Cardiac fibroblast (primary cell): ENCODE measurements at places on chromosomes 4 and X.

GRCh38 chr4:48722509-48723446 is 57.3 kb downstream of the FRYL start:
- peak; percentile 69 for DNase-seq

DNA sequence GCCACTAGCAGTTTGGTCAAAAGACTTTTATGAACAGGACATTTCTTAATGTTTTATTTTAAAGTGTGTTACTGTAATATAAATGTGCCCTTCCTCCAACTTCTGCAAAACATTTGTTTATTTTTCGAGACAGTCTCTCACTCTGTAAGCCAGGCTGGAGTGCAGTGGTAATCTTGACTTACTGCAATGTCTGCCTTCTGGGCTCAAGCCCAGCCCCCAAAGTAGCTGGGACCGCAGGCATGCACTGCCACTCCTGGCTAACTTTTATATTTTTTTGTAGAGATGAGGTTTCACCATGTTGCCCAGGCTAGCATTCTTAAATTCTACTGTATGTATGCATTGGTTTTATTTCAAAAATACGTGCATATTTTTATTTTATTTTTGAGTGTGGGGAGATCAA is 1201.9 kb downstream of the STIM2 start:
- no peak for DNase-seq

- no peak for DNase-seq
Measured at GRCh38 chr4:17309567-17310268, 202.2 kb downstream of the QDPR start.

- no peak for DNase-seq
Measured at GRCh38 chr4:40630335-40631021, 814 bp upstream of the RBM47 start.

DNA sequence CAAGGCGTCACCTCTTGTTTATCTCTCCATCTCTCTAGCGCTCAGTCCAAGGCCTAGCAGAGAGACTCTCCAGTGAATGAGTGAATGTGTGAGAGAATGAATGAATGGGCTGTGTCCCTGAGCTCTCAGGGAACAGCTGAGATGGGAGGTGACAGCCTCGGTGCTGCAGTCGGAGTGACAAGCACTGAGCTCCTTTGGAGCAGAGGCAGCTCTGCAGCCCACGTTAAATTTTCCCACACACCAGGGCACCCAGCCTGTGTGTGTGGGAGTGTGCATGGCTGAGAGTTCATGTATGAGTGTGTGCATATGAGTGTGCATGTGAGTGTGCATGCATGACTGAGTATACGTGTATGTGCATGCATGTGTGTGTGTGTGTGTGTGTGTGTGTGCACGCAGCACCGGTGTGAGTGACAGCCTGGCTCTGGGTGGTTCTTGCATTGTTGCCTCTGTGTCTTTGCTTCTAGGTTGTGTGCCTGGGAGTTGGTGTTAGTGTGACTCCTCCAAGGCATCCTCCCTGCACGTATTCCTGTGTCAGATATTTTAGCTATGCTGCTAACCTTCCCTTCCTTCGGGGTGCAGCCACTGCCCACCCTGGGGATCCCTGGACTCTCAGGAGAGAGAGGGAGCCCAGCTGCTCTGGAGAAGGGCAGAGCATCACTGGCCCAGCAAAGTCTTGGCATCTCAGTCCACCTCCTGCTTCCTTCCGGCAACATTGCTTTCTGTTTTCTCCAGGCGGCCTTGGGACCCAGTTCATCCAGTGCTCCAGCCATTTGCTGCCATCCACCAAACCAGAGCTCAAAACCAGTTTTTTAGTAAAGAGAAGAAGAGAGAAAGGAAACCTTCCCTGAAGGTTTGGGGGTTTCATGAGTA is 98.6 kb downstream of the PPP2R2C start:
- no peak for DNase-seq

GRCh38 chr4:147173797-147174432 is 228.3 kb upstream of the TTC29 start:
- peak; percentile 31 for DNase-seq

DNA sequence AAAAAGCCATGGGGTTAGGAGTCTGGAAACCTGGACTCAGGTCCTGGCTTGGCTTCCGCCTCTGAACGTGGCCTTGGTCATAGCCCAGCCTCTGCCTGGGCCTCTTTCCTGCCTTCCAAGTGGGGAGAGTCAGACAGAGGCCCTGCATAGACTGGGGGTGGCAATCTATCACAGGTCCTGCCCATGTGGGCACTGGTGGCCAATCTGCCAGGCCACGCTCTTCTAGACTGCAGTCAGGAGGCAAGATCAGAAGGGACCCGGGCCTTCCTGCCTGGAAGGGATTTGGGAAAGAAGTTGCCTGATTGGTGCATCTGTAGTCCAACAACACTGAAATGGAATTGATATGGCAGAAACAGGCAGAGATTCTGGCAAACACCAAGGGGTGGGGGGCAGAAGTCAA is 46.1 kb downstream of the CNGA2 start:
- DNase-seq, result no peak

DNA sequence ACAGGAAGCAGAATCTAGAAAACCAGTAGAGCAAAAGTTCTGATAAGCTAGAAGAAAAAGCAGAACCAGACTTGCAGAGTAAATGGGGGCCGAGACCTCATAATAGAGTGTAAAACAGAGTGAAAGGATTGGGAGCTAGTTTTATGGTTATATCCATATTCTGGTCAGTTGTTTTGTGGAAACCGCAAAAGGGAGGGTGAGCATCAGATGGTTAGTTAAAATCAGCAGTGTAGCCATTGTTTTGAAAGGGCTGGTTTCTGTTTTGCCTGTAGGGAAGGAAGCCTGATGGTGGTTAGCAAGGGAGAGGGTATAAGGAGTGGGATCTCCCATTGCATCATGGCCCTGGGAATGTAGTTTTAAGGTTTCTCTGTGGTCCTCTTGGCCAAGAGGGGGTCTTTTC is 17.2 kb upstream of the CCNI start:
- DNase-seq, result peak; percentile 46

GRCh38 chrX:39948582-39948981 is 149.2 kb downstream of the BCOR start:
- DNase-seq, result no peak

DNA sequence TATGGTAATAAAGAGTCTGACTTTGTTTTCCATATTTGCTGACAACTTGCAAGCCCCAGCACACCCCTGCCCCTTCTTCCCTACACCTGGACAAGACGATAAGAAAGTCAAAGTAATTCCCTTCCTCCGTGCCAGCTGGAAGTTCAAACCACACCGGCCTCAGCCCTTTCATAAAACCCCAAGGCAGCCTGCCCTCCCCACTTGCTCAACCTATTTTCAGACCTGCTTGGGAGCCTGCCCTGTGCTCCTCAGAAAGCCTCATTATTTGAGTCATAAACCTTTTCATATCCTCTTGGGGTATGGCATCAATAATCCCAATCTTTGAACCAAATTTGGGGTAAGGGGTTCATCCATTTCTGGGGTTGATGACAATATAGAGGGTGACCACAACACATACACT is 29.5 kb downstream of the NIPAL1 start:
- no peak for DNase-seq

DNA sequence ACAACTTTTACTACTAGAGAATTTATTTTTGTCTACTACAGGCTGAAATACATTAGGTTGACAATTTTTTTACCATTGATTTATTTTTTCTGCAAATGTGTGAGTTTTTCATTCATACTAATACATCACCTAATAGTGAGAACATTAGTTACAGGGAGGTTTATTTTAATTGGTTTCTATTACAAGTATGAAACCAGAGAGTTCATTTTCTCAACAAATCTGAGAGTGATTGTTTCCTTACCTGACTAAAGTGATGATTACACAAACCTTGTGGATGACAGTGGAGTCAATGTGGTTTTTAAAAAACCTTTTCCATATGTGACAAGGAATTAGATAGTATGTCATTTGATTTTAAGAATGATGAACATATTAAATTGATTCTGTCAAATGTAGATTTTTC is 227.4 kb downstream of the PALLD start:
- DNase-seq, result no peak

- peak; percentile 14 for DNase-seq
Measured at GRCh38 chr4:110195561-110196205, 2.7 kb downstream of the ELOVL6 start.

DNA sequence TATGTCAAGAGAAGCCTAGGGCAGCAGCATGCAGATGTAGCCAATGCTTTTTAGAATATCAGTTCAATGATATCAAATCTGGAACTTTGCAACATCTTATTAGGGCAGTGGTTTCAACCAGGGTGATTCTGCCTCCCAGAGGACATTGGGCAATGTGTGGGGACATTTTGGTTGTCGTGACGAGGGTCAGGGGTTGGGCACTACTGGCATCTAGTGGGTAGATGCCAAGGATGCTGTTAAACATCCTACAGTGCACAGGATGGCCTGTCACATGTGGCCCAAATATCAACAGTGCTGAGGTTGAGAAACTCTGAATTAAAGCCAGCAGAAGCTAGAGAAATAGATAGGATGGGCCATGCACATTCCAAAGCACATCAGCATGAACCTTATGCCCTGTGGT is 152.3 kb downstream of the AMELX start:
- DNase-seq, result no peak

- no peak for DNase-seq
Measured at GRCh38 chrX:141185366-141185765, 8.4 kb upstream of the LDOC1 start.

DNA sequence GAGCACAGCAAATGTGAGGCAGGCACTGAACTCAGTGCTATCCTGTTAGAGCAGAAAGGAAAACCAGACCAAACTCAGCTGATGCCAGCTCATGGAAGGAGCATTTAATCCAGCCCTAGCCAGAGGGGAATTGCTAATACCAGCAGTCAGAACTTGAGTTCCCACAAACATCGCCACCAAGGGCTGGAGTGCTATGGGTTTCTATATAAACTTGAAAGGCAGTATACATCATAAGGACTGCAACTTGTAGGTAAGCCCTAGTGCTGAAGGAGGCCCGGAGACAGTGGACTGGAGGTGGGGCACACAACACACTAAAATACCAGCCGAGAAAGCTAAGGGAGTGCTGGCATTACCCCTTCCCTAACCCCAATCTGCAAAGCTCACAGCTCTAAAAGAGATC is 440.2 kb downstream of the PRR32 start:
- no peak for DNase-seq

- no peak for DNase-seq
Measured at GRCh38 chr4:77040854-77041725, 34.7 kb downstream of the CCNI start.

DNA sequence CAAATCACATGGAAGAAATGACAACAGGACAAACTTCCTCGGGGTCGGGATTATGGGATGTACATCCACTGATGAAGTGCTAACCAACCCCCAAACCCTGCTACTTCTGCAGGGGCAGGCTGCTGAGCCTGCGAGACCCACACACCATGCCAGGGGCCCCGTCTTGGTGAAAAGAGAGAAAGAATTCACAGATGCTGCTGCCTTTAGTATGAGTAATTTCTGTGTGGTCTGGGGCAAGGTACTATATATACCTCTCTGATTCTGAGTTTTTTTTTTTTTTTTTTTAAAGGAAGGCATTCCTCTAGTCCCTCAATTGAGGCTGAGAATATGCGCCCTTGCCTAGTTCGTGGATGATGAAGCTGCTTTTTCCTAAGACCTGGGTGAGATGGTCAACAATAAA is 24.8 kb downstream of the PDHA1 start:
- no peak for DNase-seq

DNA sequence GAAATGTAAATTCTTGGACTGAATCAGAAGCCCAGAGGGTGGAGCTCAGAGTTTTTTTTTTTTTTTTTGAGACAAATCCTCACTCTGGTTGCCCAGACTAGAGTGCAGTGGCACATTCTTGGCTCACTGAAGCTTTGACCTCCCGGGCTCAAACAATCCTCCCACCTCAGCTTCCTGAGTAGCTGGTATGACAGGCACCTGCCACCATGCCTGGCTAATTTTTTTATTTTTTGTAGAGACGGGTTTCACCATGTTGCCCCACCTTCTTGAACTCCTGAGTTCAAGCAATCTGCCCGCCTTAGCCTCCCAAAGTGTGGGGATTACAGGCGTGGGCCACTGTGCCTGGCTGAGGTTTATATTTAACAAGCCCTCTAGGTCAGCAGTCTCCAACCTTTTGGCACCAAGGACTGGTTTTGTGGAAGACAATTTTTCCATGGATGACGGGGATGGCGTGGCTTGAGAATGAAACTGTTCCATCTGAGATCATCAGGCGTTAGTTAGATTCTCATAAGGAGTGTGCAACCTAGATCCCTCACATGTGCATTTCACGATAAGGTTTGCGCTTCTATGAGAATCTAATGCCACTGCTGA is 76.7 kb downstream of the FHIP1A start:
- no peak for DNase-seq

DNA sequence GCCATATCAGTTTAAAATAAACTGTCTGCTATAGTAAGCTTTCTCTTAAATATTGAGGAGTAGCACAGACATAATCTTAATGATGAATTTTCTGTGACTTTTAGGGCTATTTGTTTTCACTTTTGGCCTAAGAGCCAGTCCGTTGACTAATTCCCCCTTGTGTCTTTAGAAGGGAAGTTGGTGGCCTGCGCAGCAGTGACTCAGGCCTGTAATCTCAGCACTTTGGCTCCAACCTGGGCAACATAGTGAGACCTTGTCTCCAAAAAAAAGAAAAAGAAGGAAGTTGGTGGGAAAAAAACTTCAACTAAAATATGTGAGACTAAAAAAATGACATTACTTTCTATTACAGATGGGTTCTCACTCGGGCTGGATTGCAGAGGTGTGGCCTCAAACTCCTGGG is 3.4 kb downstream of the NCAPG start:
- DNase-seq, result peak; percentile 82

DNA sequence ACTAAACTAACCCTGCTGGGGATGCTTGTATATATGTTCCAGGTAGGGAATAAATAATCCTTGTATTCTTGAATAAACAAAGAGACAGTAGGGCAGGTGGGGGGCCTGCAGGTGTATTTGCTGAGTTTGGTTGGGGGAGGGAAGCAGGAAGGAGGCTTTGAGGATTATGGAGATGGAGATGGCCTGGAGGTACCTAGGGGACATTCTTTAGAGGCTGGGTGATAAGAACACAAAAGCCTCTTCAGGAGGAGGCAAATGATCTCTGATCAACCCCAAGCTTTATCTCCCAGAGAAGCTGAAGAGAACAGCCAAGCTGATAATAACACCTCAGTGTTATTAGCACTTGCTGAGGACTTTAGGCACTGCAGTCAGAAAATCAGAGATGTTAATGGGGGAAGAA is 187.7 kb downstream of the MGST2 start:
- no peak for DNase-seq

- no peak for DNase-seq
Measured at GRCh38 chr4:180805101-180805500, 1438.1 kb upstream of the TENM3 start.

DNA sequence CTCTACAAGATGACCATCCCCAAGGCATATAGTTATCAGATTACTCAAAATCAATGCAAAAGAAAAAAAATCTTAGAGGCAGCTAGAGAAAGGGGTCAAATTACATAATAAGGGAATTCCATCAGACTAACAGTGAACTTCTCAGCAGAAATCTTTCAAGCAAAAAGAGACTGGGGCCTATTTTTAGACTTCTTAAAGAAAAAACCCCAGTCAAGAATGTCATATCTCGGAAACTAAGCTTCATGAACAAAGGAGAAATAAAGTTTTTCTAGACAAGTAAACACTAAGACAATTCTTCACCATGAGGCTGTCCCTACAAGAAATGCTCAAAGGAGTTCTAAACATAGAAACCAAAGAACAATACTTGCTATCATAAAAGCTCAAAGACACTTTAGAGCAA is 51.7 kb downstream of the RAB28 start:
- no peak for DNase-seq
